Activated CD4-positive, alpha-beta T cell treated with anti-CD3 and anti-CD28 coated beads for 36 hours (primary cell): ENCODE measurements at places on chromosomes 7 and 10.

DNA sequence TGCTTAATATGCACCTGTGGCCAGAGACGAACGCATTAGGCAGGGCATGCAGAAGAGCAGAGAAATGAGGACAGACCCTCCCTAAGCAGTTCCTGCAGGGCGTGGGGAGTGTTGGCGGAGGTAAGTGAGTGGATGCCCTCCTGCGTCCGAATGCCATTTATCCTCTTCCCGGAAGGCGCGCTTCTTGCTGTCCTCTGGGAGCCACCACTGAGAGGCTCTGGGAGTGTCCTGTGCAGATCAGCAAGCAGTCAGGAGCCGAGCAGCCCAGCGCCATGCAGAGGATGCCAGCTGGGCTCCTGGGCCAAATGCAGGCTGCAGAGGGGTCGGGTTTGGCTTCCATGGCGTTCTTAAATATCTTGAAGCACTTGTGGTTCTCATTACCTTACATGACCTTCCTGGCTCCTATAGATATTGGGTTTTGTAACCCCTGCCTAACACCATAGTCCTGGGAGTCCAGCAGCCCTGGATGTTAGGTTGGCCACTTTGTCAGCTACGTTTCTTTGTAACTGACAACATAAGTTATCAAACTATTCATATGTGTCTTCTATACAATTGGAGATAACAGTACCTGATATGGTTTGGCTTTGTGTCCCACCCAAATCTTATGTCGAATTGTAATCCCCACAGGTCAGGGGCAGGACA is 30.0 kb upstream of the SLIT1 start:
- DNase-seq, result no peak

DNA sequence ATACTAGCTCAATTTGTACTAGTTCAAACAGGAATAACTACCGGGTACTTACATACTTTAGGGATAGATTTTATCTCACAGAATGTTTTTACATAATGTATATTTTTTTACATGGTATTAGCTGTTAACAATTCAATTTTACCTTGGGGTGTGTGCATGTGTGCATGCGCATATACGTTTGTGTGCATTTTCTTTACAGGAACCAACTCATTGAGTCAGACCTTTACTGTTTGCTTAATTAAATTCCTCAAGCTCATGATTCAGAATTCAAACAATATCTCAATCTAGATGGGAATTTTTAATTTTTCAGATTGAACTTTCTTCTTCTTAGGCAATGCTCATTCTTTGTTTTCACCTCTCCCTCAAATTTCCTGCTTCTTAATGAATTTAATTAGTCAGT is 24.7 kb upstream of the WASL start:
- DNase-seq, result no peak

DNA sequence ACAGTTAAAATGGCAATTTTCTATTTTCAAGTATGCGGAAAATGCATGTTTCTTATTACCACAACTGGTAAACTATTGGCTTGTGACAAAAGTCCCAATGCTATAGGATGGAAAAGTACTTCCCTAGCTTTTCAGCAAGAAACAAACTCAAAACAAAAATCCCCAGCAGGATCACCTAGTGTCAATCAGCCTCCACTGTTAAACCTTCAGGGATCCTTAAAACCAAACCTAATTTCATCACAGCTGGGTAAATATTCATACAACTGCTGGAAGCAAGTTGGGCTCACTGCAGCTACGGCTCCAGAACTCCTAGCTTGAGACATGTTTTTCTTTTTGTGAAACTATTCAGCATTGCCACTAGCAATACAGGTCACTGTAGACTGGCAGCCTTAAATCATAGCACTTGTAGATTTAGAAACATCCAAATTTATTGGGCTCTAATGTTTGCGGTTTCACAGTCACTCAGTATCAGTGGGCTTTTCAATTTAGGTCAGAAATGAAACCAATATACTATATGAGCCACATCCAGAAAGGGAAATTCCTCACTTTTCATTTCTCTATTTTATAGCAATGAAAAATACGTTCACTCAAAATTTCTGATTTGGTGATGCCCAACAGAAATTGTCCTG is 145.2 kb upstream of the ANK3 start:
- DNase-seq, result no peak

DNA sequence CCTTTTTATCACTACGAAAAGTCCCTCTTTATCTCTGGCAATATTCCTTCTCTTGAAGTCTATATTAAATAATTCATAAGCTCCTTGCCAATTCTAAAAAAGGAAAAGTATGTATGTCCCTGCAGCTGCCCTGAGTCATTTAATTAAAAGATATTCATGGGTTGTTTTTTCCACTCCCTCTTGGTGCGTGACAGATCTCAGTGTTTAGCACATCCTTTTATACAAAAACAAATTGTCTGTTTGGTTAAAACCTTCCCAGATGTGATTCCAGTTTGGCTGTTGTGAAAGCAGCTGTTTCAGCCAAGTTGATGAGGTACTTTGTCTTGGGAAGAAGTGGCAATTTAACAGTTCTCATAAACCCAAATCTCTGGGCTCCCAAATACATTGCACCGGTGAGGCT is 33.8 kb upstream of the PRLHR start:
- DNase-seq, result no peak

GRCh38 chr10:31318854-31319601 is at the start of gene ZEB1:
TSS of gene ZEB1 (plus strand) at chr10:31319216. CDS start at chr10:31319235, 19 bp downstream.
- DNase-seq, result peak; percentile 95

DNA sequence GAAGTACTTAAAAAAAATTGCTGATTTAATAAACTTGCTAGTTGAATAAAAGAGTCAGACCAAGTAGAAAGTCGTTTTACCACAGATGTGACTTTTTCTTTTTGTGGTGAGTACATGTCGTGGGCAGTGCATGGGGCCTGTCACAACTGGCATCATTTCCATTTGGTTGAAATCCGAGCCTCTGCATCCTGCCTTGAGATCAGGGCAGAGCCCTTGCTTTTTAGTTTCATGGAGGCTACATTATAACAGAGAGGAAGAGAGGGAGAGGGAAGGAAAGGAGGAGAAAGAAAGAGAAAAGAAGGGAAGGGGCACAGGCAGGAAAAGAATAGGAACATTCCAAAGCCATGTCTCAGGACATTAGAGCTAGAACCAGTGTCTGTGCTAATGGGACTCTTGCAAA is 20.4 kb upstream of the INSYN2A start:
- DNase-seq, result no peak

DNA sequence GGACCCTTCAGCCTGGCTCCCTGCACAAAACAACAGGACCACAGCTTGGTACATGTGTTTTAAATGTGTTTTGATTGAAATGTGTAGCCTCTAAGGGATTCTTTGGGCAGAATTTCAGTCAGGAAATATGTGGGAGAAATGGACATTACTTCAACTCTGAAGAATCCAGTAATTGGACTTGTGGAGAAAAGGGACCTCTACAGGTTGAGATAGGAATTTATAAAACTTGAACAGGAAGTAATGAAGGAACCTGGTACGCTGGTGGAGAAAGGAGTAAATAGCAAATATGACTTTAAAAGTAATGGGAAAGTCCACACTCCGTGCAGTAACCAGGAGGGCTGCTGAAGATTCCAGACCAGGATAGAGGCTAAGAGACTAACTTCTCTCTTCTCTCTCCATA is 220.5 kb downstream of the LHFPL3 start:
- no peak for DNase-seq
